Suprapubic skin (tissue), 4 donors: ENCODE measurements at places on chromosomes 1 and 21.

DNA sequence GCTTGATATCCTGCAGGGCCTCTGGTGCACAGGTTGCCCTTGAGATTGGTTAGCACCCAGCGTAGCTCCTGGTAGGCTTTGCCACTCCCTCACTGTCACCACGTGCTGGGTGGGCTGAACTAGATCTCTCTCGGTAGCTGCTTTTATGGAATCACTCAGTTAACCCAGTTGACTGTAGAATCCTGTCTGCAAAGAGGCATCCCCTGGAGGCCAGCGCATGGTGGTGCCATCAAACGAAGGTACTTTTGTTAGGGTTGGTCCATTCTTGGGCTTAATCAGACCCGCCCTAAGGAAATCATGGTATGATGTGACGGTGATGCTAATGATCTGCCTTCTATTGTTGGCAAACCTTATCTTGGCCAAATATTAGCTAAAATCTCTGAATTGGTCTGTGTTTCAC, 153.4 kb downstream of the GALNT2 start:
- H3K27me3 ChIP-seq = no peaks in the 10 kb centered on the region
- peaks cover 2% of the 10 kb centered on the region for H3K4me1 ChIP-seq
- H3K27ac ChIP-seq = no peak overlapping the region
- no peak overlapping the region for H3K4me3 ChIP-seq
- DNase-seq = no peak

DNA sequence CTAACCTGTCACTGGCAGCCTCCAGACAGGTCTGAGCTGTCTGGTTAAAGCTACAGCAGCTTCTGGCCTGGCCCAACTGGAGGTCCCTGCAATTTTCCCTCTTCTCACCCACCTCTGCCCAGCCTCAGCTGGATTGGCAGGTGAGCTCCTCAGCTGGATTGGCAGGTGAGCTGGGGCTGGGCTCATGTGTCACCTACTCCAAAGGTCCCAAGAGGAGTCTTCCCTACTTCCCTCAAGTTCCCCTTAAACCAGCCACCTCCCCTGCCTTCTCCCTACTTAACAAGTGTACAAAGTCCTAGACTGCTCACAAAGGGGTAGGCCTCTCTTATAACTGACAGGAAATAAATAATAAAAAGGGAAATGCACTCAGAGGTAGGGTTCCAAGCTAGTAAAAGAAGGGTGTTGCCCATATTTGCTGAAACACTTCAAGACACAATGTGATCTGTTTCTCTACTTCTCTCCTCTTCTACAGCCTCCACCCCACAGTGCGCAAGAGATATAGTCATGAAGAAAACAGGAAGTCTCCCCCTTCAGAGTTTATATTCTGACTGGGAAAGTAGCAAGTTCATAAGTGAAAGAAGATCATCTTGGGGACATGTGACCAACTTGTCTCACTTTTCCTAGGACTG, at the start of gene GPA33:
Gene GPA33 (minus strand): TSS at position 64 of the 629 bp plus-strand sequence. CDS start 90 bp downstream, outside the sequence.
- H3K27ac ChIP-seq = no peak within 1 kb of the TSS
- H3K4me3 ChIP-seq = no peak within 1 kb of the TSS
- H3K27me3 ChIP-seq = no peaks in the 10 kb centered on the region
- DNase-seq = no peak
- no peaks in the 10 kb centered on the region for H3K4me1 ChIP-seq
- no peaks in the 10 kb centered on the region for H3K36me3 ChIP-seq

DNA sequence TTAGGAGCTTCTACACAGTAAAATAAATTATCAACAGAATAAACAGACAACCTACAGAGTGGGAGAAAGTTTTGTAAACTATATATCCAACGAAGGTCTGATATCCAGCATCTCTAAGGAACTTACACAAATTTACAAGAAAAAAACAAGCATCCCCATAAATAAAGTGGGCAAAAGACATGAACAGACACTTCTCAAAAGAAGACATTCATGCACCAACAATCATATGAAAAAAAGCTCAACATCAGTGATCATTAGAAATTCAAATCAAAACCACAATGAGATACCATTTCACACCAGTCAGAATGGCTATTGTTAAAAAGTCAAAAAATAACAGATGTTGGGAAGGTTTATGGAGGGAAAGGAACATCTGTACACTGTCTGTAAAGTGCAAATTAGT, 526.4 kb upstream of the CAMK1G start:
- H3K27me3 ChIP-seq = peaks cover 3% of the 10 kb centered on the region
- H3K27ac ChIP-seq = no peak overlapping the region
- no peak overlapping the region for H3K4me3 ChIP-seq
- peaks cover 3% of the 10 kb centered on the region for H3K4me1 ChIP-seq

- H3K27ac ChIP-seq = peak overlapping the region; percentile 9
- H3K36me3 ChIP-seq = no peaks in the 10 kb centered on the region
- H3K4me1 ChIP-seq = peaks cover 68% of the 10 kb centered on the region
- H3K27me3 ChIP-seq = no peaks in the 10 kb centered on the region
Measured at GRCh38 chr1:32337855-32338636, 2.0 kb upstream of the MARCKSL1 start.

GRCh38 chr1:208446271-208446691, 202.1 kb upstream of the PLXNA2 start:
- H3K36me3 ChIP-seq = no peaks in the 10 kb centered on the region
- H3K4me3 ChIP-seq = no peak overlapping the region
- DNase-seq = no peak
- H3K27ac ChIP-seq = no peak overlapping the region

DNA sequence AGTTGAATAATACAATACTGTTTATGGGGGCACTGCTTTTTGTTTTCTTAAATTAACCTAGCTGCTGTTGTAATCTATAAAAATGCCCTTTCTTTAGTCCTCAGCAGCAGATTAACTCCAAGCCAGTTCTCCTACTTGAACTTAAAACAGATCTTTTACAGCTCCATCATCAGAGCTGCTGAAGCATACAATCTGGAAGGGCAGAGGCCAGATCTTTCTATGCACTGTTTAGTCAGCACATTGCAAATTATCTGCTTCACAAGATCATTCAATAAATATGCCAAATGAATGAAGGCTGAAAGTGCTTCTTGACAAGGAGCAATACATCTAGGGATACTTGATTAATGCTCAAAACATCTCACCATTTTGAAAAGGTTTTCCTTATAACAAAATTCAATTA, 115.8 kb downstream of the PLPPR5 start:
- no peaks in the 10 kb centered on the region for H3K36me3 ChIP-seq
- H3K27me3 ChIP-seq = no peaks in the 10 kb centered on the region
- H3K4me1 ChIP-seq = no peaks in the 10 kb centered on the region
- DNase-seq = no peak
- H3K4me3 ChIP-seq = no peak overlapping the region
- no peak overlapping the region for H3K27ac ChIP-seq

- H3K4me1 ChIP-seq = peaks cover 3% of the 10 kb centered on the region
- H3K27me3 ChIP-seq = no peaks in the 10 kb centered on the region
- H3K36me3 ChIP-seq = no peaks in the 10 kb centered on the region
- no peak overlapping the region for H3K4me3 ChIP-seq
Measured at GRCh38 chr1:161287482-161288054, 22.2 kb downstream of the MPZ start.

DNA sequence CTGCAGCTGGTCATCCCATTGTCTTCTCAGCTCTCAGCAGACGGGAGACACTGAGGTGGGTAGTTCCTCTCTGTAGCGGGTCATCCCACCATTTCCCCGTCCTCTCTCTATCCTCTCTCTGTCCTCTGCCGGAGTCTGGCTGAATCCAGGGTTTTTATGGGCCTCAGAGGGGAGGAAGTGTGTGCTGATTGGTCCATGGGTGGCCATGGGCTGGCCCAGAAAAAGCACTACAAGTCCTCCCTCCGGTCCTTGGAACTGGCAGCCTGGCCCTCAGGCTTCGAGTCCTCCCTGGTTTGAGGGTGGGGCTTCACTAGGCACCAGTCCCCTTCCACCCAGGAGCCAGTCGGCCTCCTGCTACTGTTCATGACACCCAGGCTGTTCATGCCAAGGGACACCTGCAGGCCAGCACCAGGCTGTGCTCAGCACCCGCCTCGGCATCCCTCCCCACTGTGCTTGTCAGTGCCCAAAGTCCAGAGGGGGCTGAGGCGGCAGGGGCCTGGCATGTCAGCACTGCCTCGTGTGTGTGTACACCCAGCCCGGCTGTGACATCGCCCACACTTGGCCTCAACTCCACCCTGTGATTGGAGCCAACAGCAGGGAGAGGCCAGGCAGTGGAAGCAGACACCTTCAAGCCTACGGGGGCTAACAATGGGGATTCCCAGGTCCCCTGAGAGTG, 23.0 kb upstream of the LRRC8C start:
- no peak overlapping the region for H3K4me3 ChIP-seq
- H3K4me1 ChIP-seq = peaks cover 29% of the 10 kb centered on the region
- no peak overlapping the region for H3K27ac ChIP-seq
- H3K27me3 ChIP-seq = no peaks in the 10 kb centered on the region
- H3K36me3 ChIP-seq = no peaks in the 10 kb centered on the region
- DNase-seq = no peak

- H3K4me1 ChIP-seq = peaks cover 34% of the 10 kb centered on the region
- no peaks in the 10 kb centered on the region for H3K36me3 ChIP-seq
- H3K27ac ChIP-seq = no peak overlapping the region
- DNase-seq = no peak
- peak overlapping the region; percentile 62 for H3K4me3 ChIP-seq
Measured at GRCh38 chr1:69569175-69569541, 1.4 kb downstream of the LRRC7 start.

- peak overlapping the region; percentile 76 for H3K4me3 ChIP-seq
- H3K36me3 ChIP-seq = peaks cover 26% of the 10 kb centered on the region
- H3K27me3 ChIP-seq = no peaks in the 10 kb centered on the region
Measured at GRCh38 chr1:11804666-11805421, 920 bp downstream of the MTHFR start.

GRCh38 chr1:224733027-224733911, 117.2 kb downstream of the CNIH3 start:
- H3K36me3 ChIP-seq = no peaks in the 10 kb centered on the region
- H3K4me3 ChIP-seq = no peak overlapping the region
- no peaks in the 10 kb centered on the region for H3K27me3 ChIP-seq
- H3K4me1 ChIP-seq = peaks cover 45% of the 10 kb centered on the region
- DNase-seq = no peak

DNA sequence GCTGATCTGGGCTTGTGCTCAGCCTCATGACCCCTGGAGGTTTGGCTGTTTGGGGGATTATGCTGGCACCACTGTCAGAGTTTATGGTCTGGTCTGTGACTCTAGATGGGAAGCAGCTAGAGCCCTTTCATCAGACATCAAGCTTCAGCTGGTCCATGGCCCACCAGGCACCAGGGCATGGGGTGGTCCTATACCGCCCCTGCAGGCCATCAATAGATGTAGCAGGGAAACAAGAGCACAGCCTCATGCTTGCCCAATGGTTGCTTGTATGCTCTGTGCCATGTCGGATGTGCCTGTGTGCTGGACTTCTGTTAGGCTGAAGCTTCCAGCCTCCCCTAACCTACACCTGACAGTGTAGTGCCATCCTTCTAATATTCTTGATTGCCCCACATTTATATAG, 71.1 kb upstream of the CD34 start:
- H3K4me1 ChIP-seq = no peaks in the 10 kb centered on the region
- no peaks in the 10 kb centered on the region for H3K36me3 ChIP-seq
- no peak overlapping the region for H3K4me3 ChIP-seq
- H3K27ac ChIP-seq = no peak overlapping the region
- no peaks in the 10 kb centered on the region for H3K27me3 ChIP-seq

DNA sequence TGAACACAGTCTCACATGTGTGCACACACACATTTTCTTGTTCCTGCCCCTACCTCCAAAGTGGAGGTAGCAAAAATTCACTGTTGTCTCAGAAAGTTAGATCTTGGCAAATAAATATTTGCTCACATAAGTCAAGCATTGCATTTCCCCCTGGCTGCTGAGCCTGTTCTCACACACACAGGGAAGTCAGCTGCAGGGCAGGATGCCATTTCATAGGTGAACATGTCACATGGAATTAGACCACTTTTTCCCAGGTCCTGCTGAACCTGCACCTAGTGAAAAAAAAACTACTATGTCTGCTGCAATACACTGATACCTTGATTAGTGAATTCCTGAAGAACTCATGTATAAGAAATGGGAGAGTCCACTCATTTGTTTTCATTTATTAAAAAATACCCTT, 5.3 kb upstream of the CD55 start:
- no peaks in the 10 kb centered on the region for H3K36me3 ChIP-seq
- peaks cover 65% of the 10 kb centered on the region for H3K4me1 ChIP-seq
- no peak overlapping the region for H3K4me3 ChIP-seq
- H3K27ac ChIP-seq = peak overlapping the region; percentile 85
- no peak for DNase-seq

DNA sequence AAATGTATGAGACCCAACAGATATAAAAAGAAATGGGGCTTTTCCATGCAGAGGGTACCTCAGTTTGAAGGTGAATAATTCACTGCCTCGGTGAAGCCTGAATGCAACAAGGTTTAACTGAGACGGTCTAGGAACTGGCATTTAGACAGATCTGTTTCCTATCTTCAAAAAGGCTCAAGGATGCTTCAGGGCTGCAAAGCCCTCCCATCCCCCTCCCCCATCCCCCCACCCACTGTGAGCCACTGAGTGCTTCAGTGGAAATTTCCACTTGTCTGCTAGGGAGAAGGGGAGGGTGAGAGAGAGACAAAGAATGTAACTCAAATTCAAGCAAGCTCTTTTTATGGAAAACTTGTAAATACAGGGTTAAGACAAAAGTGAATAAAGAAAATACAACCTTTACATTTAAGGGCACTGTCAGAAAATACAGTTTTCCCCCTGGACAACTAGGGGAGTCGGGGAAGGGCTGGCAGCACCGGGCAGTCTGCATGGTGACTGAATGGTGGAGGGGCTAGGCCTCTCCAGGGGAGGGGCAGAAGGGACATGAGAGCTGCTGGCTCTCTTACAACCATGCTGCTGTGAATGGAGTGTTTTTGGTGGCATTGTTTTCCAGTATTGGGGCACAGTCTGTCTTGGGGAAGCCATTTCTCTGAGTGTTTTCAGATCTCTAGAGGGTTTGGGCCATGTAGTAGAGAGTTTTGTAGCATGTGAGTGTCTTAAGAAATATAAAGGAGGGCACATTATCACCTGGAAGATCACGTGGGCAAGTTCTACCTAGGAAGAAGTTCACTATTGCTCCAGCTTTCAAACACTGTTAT, 56.7 kb downstream of the MRPS6 start:
- no peak overlapping the region for H3K4me3 ChIP-seq
- peaks cover 14% of the 10 kb centered on the region for H3K36me3 ChIP-seq
- DNase-seq = no peak
- no peaks in the 10 kb centered on the region for H3K27me3 ChIP-seq
